ENCODE measurements at places on chromosomes 6 and 20.

- no peak for DNase-seq
Observed at GRCh38 chr6:46090115-46091079, 39.4 kb upstream of the ENPP4 start.

- no peak for DNase-seq
Observed at GRCh38 chr6:82783587-82784236, 281.9 kb downstream of the UBE3D start.

GRCh38 chr20:21981597-21982344 lies 276.3 kb downstream of the PAX1 start:
- no peak for DNase-seq

DNA sequence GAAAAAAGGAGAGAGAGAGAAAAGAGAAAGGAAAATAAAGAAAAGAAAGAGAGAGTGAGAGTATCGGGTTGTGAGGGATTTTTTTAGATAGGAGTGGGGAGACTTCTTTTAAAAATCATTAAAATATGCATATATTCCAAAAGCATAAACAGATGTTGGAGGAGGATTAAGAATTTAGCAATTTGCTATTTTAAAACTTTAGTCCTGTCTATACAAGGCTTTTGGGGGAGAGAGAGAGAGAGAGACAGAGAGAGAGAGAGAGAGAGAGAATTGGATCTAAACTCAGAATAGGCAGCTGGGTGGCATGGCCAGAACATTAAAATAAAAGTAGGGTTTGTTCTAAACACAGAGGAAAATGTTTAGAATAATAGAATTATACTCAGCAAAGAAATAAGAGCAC lies 72.1 kb downstream of the SOD2 start:
- no peak for DNase-seq

DNA sequence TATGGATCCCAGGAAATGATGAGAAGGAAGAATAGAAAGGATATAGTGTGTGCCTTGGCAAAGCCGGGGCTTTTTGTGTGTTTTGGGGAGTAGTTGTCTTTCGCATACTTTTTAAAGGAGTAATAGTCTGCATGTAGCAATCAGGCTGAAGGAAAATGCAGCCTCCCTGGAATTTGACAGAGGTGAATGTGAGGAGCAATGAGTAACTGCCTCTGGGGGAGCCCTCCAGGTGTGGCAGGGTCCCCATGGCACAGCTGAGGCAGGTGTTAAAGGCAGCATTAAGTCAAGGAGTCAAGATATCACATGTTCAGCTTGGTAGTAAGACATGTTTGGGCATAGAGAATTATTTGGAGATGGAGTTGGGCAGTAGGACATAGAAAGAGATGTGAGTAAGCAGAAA lies 203.1 kb downstream of the C6orf118 start:
- DNase-seq, result no peak

- no peak for DNase-seq
Observed at GRCh38 chr6:134079406-134079921, 27.0 kb upstream of the SLC2A12 start.

- DNase-seq, result no peak
Observed at GRCh38 chr6:56814308-56814707, 140.6 kb upstream of the BEND6 start.

- no peak for DNase-seq
Observed at GRCh38 chr6:147752689-147753403, 244.4 kb downstream of the SAMD5 start.

DNA sequence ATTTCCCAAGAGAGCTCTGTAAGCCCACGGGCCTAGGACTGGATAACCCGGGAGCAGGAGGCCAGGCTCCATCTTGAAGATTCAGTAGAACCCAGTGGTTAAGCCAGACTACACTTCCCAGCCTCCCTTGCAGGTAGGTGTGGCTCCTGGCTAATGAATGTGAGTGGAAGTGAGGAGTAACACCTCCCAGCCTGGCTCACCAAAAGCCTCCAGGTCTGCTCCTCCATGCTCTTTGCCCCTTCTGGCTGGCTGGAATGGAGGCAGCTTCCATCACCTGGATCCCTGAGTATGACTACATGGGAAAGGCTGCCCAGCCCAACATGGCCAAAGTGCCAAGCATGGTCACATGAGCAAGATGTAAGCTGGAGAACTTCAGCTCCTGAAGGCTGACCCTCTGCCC lies 9.7 kb downstream of the LRRN4 start:
- no peak for DNase-seq

DNA sequence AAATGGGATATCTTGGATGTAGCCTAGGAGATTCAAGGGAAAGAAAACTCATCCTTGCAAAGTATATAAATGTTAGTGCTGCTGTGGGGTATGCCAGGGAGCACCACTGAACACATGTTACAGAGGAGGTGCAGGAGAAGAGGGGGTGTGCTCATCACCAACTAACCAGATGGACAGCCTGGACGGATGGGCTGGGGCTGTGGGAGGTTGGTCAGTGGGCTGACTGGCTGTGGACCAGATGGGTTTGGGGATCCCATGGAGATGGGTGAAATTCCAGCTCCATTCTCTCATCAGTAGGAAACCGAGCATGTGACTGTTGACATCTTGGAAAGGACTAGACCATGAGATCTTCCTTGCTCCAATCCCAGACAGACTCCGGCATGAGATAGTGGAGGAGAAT lies 201.0 kb downstream of the LRFN2 start:
- DNase-seq, result no peak

DNA sequence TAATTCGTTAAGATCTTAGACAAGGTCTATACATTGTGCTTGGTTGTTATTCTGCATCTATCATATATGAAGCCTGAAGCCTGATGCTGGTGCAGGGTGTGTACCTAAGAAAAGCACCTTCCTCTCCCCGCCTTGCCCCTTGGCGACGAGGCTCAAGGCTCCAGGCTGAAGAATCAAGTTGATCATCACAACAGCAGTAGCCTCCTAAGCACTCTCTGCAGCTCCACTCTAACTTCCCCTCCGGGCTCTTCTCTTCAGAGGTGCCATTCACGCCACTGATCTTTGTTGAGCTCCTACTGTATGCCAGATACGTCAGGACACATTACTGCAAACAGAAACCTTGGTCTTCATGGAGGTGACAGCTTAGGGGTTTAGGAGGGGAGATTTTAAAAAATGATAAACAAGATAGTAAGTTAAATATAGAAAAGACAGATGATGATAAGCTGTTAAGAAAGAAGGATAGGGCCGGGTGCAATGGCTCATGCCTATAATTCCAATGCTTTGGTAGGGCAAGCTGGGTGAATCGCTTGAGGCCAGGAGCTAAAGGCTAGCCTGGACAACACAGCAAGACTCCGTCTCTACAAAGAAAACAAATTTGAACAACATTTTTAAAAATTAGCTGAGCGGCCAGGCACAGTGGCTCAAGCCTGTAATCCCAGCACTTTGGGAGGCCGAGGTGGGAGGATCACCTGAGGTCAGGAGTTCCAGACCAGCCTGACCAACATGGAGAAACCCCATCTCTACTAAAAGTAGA lies 38.4 kb upstream of the ZNF217 start:
- DNase-seq, result no peak

- DNase-seq, result no peak
Observed at GRCh38 chr6:35413911-35414310, 38.2 kb upstream of the FANCE start.

- no peak for DNase-seq
Observed at GRCh38 chr20:33022289-33022688, 9.2 kb upstream of the BPIFB6 start.

DNA sequence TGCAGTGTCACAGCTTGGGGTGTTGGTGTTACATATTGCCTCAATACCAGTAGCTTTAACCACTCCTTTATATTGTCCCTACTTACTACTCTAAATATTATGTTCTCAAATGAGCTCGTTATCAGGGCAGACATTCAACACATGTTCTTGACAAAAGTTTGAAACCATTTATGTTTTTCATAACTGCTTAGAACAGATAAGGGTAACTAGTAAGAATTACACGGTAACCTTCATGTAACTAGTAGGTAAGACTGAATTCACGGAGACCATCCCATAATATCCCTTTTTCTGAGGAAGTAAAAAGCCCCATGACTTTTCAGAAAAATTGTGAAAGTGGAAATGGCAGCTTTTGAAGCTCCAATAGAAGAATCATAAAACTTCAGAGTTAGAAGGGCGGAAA lies 59.6 kb upstream of the CENPW start:
- no peak for DNase-seq

- DNase-seq, result no peak
Observed at GRCh38 chr20:50003253-50003656, 20.5 kb downstream of the SNAI1 start.

DNA sequence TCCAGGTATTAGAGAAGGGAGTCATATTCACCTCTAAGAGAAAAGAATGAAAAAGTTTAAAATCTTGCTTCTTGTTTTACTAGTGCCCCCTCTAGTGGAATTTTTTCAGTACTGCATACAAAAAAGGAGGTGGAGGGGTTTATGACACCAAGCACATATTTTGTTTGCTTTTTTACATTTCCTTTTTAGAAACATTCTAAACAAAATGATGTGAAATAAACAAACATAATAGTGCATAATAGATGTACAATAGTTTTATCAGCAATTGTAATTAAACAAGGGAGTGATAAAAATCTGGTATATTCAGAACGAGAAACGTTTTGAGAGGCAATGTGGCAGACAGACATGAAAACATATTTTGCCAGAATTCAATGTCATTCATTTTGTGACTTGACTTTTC lies 111.0 kb upstream of the TFAP2D start:
- no peak for DNase-seq

GRCh38 chr6:5786969-5787720 lies 219.6 kb downstream of the NRN1 start:
- DNase-seq, result no peak
